ENCODE measurements at places on chromosomes 7 and 10. TPM values are rescaled to one million over a fixed set of nuclear protein-coding genes. Genes with fewer than 3 reads are reported as not detected.

The POLR3A gene
- 11.8 TPM for total RNA-seq

DNA sequence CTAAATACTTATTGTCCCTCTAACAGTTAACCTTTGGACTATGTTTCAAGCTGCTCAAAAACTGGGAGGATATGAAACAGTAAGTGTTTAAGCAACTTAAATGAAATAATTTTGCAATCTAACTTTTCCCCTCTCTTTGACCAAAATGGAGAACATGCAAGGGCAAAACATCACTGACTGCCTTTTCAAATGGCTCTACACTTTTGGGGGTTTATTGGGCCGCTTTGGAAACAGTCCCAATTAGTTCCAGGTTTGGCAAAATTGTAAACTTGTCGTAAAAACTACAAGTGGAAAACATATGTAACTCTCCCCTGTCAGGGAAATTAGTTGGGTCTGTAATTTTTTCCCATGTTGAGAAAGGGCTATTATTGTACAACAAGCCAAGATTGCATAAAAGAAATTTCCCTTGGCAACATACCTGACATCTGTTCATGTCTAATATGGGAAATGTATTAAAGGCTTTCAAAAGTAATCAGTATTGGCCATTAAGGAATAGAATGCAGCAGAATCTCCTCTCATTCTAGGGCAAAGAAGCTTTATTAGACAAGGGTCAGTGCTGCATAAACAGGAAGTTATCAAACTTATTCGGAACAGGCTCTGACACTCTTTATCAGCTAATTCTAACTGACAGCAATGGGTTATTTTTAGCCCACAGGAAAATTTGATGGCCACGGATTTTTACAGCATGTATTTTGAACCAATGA is 157.9 kb downstream of the ARID5B start:
- no peak for DNase-seq

DNA sequence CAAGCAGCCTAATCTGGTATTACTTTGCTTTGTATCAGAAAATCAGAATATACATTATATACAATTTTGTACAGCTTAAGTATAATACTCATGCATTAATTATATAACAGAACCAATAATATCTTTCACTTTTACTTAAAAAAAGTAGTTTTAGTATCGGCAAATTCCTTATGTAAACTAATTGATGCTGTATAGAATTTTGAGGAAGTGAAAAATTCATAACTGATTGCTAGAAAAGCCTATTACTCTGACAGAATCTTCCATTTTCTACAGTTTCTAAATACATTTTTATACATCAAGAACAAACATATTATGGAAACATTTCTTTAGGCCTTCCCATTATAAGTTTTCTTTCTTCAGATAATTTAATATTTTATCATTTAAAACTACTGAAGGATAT is 124.0 kb upstream of the GPR22 start:
- no peak for DNase-seq

DNA sequence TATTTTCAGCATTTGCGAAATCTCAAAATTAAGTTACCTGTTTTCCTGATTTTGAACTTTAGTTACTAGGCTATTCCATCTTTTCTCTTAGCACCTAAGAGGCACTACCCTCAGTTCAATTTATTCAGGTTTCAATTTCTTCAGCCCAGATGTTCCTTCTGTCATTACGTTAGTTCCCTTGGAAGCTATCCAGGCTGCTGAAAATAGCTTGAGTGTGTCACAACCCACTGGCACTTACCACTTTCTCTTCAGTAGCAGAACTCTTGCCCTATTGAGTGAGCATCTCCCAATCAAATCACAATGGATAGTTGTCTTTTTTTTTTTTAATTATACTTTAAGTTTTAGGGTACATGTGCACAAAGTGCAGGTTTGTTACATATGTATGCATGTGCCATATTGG is 332.7 kb upstream of the LRGUK start:
- DNase-seq, result no peak

DNA sequence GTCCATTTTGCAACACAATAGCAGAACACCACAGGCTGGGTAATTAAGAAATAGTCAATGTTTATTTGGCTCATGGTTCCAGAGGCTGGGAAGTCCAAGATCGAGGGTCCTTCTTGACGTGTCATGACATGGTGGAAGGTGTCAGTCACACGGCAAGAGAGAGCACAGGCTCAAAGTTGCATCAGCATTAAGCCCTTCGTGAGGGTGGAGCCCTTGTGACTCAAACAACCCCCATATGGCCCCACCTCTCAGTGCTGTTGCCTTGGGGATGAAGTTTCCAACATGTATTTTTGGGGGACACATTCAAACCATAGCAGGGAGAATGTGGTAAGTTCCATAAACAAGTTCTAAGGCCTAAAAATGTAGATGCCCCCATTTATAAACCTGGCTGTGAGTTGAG is 24.6 kb upstream of the GTPBP4 start:
- DNase-seq, result no peak

The DYNC1I1 gene
- 12.1 TPM for total RNA-seq

The NUTM2A gene
- 0.72 TPM for total RNA-seq

- DNase-seq, result no peak
Measured at GRCh38 chr7:465710-466400, 53.8 kb downstream of the PDGFA start.

The PLEKHS1 gene
- total RNA-seq, result 1.7 TPM

- DNase-seq, result no peak
Measured at GRCh38 chr7:45718464-45719330, 144.5 kb downstream of the ADCY1 start.

DNA sequence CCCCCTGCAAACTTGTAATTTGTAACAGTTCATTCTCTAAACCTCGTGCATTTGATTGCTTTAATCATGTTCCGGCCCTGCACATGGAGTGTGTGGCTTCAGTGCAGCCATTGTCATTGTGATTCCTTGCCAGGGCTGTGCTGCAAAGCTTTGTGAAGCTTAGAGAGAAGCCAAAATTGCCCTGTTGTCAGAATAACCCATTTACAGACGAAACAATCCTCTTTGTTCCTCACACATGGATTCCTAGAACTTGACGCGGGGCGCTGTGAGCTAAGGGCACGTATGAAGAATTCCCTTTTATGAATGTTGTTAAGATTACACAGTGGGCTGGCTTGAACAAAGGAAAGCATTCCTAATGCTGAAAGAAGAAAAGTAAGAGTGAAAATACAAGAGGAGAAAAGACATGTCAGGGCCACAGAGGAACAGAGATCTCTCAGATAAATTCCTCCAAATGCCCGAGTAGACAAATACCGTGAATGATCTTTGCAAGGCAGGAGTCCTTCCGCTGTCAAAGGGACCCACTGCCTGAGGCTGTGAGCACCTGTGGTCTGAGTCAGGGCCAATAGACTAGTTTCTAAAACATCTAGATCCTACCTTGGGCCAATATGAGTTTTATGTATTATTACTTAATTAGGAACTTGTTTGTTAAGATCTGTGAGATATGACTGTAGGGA is 205.4 kb upstream of the C7orf33 start:
- DNase-seq, result no peak

DNA sequence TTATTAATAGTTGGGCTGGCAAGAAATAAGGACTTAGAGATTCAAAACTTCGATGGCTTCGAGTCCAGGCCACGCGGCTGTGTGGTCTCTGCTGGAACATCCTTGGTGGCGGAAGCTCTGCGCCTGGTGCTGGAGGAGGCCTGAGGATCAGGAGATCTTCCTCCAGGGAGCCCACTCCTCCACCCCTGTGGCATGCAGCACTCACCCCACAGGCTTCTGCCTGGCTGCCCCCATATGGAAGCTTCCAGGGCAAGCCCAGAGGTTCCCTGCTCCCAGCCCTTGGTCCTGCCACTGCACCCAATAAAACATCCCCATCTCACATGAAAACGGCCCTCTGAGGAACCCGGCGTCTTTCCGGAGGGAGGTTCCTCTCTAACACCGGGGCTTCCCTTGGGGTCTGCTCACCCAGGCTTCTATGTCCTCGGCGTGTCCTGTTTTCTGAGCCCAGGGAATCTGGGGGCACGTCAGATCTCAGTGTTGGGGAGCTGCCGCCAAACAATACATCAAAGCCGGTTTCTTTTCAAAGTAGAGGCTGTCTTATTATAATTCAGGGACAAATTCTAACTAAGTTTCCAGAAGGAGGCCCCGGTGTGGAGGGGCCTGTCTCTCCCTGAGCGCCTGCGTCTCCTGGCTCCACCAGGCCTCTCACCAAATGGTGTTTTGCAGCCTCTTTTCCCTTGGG is 32.4 kb downstream of the CALML3 start:
- peak; percentile 6 for DNase-seq

The SPAG6 gene
- not detected for total RNA-seq

DNA sequence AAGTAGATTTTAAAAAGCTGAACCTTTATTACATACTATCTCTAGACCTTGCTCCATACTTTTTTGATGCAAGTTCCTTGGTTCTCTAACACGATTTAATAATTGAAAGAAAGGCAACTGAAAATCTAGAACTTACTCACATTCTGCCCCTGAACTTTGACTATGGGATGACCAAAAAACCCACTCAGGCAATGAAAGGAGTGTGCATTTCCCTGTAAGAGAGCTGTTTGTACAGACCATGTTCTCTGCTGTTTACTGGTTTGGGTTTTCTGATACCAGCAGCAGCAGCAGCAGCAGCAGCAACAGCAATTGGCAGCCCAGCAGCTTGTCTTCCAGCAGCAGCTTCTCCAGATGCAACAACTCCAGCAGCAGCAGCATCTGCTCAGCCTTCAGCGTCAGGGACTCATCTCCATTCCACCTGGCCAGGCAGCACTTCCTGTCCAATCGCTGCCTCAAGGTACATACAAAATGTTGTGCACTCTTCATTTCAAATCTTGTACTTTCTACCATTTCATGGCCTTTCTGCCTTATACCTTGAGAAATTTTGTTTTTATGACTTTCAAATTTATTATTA is 216.7 kb downstream of the FOXP2 start:
- DNase-seq, result no peak

The MAT1A gene
- total RNA-seq, result 6.0 TPM

DNA sequence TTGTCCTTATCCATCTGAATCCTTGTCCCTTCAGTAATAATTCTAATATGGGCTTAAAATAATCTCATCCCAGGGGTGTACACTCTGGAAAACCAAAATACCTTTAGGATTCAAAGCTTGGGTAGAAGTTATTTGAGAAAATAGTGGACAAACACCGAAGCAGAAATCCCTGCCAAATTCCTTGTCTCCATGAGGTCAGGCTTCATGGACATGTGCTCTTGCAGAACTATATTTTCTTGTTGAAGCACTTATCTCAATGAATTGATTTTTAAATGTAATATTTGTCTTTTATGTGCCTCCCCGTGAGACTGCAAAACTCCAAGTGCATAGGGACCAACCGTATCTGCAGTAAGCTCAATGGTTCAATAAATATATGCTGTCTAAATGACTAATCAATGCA is 1153.3 kb upstream of the AUTS2 start:
- DNase-seq, result no peak

The SLC26A4 gene
- total RNA-seq, result 0.51 TPM

The CRHR2 gene
- not detected for total RNA-seq

- no peak for DNase-seq
Measured at GRCh38 chr7:531777-532176, 12.1 kb upstream of the PDGFA start.

GRCh38 chr7:132622081-132622480 is 45.8 kb upstream of the PLXNA4 start:
- DNase-seq, result no peak

The KIAA1549 gene
- 4.2 TPM for total RNA-seq
